ENCODE measurements at places on chromosomes 3 and 15. TPM values are rescaled to one million over a fixed set of nuclear protein-coding genes. Genes with fewer than 3 reads are reported as not detected.

- H3K4me1 ChIP-seq = no peaks in the 10 kb centered on the region
- no peak overlapping the region for H3K4me3 ChIP-seq
- no peaks in the 10 kb centered on the region for H3K36me3 ChIP-seq
These were observed 47.9 kb upstream of the SYNM start for GRCh38 chr15:99057020-99057419.

- H3K4me1 ChIP-seq = peaks cover 10% of the 10 kb centered on the region
- DNase-seq = no peak
- no peak overlapping the region for H3K27ac ChIP-seq
These were observed 89.4 kb downstream of the IGF1R start for GRCh38 chr15:98737721-98738120.

- no peaks in the 10 kb centered on the region for H3K27me3 ChIP-seq
- H3K36me3 ChIP-seq = no peaks in the 10 kb centered on the region
- no peak overlapping the region for H3K27ac ChIP-seq
- DNase-seq = no peak
These were observed 52.3 kb downstream of the CCNL1 start for GRCh38 chr3:157107644-157108133.

Gene ZDHHC19
- not detected for polyA plus RNA-seq

Gene CIDEC
- polyA plus RNA-seq = 748 TPM

All from small intestine (tissue), 16 donors.